ENCODE measurements at places on chromosomes 7 and 10. TPM values are rescaled to one million over a fixed set of nuclear protein-coding genes. Genes with fewer than 3 reads are reported as not detected.

GRCh38 chr7:77444123-77444522, 28.0 kb upstream of the GSAP start:
- no peaks in the 10 kb centered on the region for H3K36me3 ChIP-seq
- H3K27me3 ChIP-seq: no peaks in the 10 kb centered on the region
- H3K4me1 ChIP-seq: no peaks in the 10 kb centered on the region
- no peak overlapping the region for H3K4me3 ChIP-seq

DNA sequence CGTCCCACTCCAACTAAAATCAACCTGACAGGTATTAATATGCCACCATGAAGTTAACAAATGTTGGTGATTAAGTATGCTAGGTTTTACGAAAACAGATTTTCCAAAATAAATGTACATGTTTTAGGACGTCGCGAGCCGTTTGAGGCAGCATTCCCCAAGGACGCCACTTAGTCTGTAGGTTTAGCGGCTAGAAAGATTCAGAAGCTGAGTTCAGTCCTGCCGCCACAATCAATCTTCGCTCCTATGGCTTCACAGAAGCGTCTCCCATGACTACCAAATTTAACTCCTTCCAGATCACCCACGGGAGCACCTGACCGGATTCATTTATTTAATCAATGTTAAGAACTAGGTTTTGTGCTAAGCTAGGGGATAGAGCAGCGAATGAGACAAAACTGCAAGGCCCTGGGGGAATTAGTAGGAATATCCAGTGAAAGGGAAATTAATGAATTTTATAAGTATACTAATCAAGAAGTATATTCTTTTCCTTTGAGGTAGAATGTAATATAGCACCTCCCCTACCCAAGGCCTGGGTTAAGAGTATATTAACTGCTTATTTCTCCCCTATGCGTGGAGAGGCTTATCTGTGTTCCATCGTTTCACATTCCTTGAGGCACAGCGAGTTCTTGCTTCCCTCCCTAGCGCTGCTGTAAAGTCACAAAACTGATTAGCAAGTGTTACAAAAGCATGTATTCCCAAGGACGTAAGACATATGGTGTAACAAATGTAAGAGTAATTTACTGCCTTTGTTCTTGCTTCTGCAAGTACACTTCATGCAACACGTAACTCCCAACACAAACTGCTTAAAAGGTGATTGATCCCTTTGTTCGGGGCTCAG, 994 bp upstream of the CYP51A1 start:
- H3K27ac ChIP-seq: peak overlapping the region; percentile 83
- no peaks in the 10 kb centered on the region for H3K27me3 ChIP-seq
- H3K4me1 ChIP-seq: peaks cover 3% of the 10 kb centered on the region
- H3K4me3 ChIP-seq: peak overlapping the region; percentile 91
- H3K36me3 ChIP-seq: peaks cover 5% of the 10 kb centered on the region

SPDYE5 gene
- polyA plus RNA-seq: 2.0 TPM

DNA sequence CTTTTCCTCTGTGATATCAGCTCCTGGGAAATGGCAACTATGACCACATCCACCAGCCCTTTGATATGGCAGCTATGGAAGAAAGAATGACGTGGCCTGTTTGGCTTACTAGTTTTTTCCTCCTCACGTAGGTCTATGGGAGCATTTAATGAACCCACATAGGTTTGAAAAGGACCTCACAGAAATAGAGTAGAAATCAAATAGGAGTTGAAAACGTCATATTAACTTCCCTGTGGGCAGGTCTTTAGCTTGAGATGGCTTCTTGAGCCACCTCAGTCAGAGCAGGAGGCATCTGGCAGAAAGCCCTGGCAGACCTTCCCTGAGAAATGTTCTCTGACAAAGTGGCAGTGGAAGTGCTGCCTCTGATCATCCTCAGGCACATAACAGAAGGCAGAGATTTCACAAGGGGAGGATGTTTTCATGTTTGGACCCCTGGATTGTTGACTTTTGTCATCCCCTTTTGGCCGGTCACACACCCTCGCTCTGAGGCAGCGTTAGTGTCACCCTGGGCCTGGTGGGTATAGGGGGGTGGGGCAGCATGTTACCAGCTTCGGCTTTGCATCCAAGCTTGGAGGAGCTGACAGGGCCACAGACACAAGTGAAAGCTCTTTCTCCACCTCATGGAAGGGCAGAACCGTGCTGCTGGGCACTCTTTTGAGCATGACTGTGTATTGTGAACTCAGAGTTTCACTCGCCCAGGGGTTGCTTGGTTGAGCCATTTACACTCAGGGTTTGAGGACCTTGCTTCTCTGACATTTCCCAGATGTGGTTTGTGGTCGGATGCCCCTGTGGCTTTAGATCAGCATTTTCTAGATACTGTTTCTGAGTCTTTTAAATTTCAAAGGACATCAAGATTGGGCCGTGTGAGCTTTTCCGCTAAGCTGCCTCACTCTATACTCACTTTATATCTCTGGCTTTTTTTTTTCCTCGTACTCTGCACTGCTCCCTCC, 184.2 kb downstream of the STK31 start:
- no peaks in the 10 kb centered on the region for H3K27me3 ChIP-seq
- no peak overlapping the region for H3K4me3 ChIP-seq
- H3K4me1 ChIP-seq: no peaks in the 10 kb centered on the region

- no peaks in the 10 kb centered on the region for H3K27me3 ChIP-seq
- H3K27ac ChIP-seq: no peak overlapping the region
- peak; percentile 91 for DNase-seq
- no peaks in the 10 kb centered on the region for H3K4me1 ChIP-seq
- no peak overlapping the region for H3K4me3 ChIP-seq
These were observed 134.1 kb downstream of the MDFIC start for GRCh38 chr7:115056019-115056418.

- DNase-seq: no peak
- no peaks in the 10 kb centered on the region for H3K4me1 ChIP-seq
- no peak overlapping the region for H3K27ac ChIP-seq
- no peaks in the 10 kb centered on the region for H3K36me3 ChIP-seq
These were observed 212.8 kb downstream of the PTN start for GRCh38 chr7:137130751-137131158.

GRCh38 chr10:115095758-115096157, 2.6 kb downstream of the ATRNL1 start:
- peaks cover 7% of the 10 kb centered on the region for H3K4me1 ChIP-seq
- no peaks in the 10 kb centered on the region for H3K36me3 ChIP-seq
- no peak for DNase-seq
- no peak overlapping the region for H3K4me3 ChIP-seq
- H3K27ac ChIP-seq: no peak overlapping the region
- H3K27me3 ChIP-seq: peaks cover 38% of the 10 kb centered on the region

GRCh38 chr10:80051993-80052392, 26.5 kb upstream of the TMEM254 start:
- no peak overlapping the region for H3K27ac ChIP-seq
- H3K36me3 ChIP-seq: no peaks in the 10 kb centered on the region
- no peak overlapping the region for H3K4me3 ChIP-seq
- no peaks in the 10 kb centered on the region for H3K27me3 ChIP-seq
- DNase-seq: no peak

DNA sequence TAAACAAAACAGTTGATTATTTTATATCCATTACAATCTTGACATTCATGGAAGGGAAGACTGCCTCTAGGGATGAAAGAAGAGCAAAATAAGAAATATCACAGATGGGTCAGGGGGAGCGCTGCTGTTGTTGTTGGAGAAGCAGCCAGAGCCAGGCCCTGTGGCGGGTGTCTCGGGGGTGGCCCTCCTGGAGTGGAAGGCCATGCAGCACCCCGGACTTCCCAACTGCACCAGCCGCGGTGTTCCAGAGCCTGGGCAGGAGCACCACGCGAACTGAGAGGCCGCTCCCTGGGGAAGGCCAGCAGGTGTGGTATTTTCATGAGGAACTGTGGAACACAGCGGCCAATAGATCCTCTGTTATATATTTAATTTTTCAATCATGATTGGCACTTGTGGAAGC, 72.4 kb upstream of the VSTM2A start:
- H3K4me1 ChIP-seq: no peaks in the 10 kb centered on the region
- DNase-seq: no peak
- no peak overlapping the region for H3K27ac ChIP-seq
